ENCODE measurements at places on chromosomes 13 and 19.

DNA sequence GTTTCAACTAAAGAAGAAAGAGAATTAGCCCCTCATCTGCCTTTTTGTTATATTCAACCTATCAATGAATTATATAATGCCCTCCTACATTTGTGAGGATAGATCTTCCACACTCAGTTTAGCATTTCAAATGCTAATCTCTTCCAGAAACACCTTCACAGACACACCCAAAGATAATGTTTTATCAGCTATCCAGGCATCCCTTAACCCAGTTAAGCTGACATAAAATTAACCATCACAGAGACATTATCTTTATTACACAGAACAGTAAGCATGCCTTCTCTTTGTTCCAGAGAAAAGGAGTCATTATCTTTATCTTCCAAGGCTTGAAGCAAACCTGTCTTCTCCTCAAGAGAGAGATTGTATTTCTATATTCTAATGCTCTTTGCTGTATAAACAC is 53.1 kb downstream of the PCDH20 start:
- no peak for DNase-seq

DNA sequence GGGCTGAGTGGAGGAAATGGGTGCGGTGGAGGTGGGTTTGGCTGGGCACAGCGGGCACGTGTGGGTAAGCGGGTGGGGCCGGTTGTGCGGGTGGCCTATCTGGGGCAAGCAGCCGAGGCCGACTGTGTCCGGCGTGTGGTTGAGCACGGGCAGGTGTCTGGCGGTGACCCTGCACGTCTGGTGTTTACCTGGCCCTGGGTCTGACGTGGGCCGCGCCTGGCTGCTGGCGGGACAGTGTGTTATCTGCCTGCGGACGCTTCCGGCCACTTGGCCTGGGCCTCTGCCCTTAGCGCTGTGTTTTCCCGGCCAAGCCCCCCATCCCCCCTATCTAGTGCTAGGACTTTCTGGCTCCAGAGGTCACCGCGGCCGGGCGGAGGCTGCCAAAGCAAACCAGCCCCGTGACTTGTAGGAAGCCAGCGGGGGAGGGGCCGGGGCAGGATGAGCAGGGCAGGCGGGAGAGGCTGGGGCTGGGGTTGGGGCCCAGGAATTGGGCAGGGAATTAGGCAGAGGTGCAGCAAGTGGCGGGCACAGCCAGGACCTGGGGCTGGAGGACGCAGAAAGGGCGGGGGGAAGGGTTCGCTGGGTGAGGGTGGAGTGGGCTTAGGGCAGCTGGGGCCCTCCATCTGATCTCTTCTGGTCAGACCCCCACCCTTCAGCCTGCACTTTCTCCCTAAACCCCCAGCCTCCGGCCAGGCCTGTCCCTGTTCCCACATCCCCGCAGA is 534 bp upstream of the HPN start:
- peak; percentile 96 for DNase-seq

DNA sequence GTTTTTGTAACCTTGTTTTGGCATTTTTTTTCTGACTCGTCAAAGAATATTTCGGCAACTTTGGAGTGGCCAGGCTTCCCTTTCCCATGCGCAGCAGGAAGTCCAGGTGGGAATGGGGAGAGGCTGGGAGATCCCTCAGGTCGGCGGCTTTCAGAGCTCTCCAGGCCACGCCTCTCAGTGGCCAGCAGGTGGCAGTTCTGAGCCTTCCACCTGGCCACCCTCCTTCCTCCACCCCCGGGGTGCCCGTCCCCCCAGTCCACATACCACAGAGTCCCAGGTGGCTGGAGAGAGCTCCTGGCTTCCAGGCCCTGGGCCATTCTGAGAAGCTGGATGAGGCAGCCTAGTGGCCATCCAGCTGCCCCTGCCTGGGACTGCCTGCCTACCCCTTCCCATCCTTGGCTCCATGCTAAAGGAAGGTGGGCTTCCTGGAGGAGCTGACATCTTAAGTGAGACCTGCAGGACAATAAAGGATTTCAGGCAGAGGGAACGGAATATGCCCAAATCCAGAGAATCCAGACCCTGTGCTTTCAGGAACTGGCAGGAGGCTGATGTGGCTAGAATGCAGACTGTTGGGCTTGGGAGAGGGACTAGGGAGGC is 46.3 kb downstream of the CCNE1 start:
- DNase-seq = no peak

DNA sequence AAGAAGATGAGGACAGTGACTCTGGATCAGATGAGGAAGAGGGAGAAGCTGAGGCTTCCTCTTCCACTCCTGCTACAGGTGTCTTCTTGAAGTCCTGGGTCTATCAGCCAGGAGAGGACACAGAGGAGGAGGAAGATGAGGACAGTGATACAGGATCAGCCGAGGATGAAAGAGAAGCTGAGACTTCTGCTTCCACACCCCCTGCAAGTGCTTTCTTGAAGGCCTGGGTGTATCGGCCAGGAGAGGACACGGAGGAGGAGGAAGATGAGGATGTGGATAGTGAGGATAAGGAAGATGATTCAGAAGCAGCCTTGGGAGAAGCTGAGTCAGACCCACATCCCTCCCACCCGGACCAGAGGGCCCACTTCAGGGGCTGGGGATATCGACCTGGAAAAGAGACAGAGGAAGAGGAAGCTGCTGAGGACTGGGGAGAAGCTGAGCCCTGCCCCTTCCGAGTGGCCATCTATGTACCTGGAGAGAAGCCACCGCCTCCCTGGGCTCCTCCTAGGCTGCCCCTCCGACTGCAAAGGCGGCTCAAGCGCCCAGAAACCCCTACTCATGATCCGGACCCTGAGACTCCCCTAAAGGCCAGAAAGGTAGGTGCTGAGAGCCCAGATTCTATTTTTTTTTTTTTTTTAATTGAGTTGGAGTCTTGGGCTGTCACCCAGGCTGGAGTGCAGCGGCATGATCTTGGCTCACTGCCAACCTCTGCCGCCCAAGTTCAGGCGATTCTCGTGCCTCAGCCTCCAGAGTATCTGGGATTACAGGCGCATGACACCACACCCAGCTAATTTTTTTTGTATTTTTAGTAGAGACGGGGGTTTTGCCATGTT is 2.3 kb downstream of the PPP1R15A start:
- DNase-seq = no peak

DNA sequence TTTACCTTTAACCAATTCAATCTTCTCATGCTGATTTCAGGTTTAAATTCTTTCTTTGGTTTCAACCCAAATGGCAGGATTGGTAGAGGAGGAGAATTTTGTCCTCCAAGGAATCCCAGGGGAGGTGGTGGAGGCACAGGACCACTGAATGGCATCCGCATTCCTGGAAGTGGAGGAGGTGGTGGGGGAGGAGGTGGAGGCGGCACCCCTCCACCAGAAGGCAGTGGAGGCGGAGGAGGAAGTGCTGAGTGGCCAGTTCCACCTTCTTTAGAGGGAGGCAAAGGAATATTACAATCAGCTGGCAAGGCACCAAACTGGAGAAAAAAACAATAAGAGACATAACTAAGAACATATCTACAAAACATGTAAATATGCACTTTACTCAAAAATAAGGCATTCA is 192.9 kb downstream of the DIAPH3 start:
- DNase-seq = no peak

DNA sequence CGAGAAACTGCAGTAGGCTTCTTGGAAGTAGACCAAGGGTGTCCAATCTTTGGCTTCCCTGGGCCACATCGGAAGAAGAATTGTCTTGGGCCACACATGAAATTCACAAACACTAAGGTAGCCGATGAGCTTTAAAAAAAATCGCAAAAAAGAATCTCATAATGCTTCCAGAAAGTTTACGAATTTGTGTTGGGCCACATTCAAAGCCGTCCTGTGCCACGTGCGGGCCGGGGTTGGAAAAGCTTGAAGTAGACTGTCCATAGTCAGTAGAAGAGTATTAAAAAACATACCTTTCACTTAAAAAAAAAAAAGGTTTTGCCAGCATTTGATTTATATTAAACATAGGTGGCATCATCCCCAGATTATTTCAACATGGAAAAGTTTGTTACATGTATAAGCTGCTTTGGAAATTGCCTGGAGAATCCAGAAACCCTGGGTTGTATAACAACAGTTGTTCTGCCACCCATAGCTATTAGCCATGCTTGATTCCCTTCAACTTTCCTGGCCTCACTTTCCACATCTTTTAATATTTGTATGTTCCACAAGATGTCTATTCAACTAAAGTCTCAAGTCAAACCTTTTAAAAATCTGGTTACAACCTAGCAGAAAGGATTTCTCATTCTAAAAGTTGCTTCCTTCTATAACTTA is 1.0 kb downstream of the IFT88 start:
- no peak for DNase-seq

- DNase-seq = no peak
Observed at GRCh38 chr13:40874138-40874779, 84.8 kb downstream of the SLC25A15 start.

- DNase-seq = no peak
Observed at GRCh38 chr13:74450525-74450845, 316.3 kb upstream of the KLF12 start.

- peak; percentile 42 for DNase-seq
Observed at GRCh38 chr19:7196763-7197118, 97.5 kb downstream of the INSR start.

GRCh38 chr13:100870898-100871297 is 196.3 kb upstream of the TMTC4 start:
- no peak for DNase-seq

DNA sequence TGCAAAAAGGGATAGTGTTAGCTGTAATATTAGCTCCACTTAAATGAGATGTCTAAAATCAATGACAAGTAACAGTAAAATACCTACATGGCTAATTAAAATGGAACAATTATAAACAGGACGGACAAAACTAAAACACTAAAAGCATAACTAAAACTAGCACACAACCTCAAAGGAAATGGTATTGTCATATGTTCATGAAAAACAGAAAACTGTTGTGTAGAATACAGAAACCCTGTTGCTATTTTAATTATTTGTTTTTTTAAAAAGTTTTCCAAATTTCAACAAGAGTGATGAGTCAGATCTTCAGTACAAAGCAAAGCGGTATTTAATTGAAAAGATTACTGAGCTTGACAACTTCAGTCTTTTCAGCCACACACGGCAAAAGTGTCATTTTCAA is 4.2 kb downstream of the RCBTB2 start:
- DNase-seq = no peak

GRCh38 chr13:83881917-83882605 is at the start of gene SLITRK1:
Gene SLITRK1, minus strand, starts transcription at chr13:83882474. Its CDS starts 967 bp downstream, at chr13:83881507.
- peak; percentile 31 for DNase-seq

GRCh38 chr19:40721936-40722661 is 5.2 kb downstream of the ITPKC start:
- no peak for DNase-seq

- no peak for DNase-seq
Observed at GRCh38 chr19:35031072-35031881, 1.0 kb downstream of the SCN1B start.

DNA sequence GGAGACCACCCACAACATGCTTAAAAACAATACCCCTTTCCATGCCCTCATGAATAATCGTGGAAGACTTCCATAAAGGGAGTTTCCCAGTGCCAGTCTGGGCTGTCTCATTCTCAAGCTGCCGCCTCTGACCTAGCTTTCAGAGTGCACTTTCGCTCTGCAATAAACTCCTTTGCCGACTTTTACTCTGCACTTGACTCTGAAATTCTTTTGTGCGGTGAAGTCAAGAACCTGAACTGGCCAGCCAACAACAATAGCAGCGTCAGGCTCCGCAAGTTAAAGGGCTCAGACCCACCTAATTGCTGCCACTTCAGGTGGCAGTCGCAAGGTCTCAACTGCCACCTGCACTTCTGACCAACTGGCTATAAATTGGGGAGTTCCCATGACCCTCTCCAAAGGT is 10.3 kb upstream of the LEUTX start:
- no peak for DNase-seq

DNA sequence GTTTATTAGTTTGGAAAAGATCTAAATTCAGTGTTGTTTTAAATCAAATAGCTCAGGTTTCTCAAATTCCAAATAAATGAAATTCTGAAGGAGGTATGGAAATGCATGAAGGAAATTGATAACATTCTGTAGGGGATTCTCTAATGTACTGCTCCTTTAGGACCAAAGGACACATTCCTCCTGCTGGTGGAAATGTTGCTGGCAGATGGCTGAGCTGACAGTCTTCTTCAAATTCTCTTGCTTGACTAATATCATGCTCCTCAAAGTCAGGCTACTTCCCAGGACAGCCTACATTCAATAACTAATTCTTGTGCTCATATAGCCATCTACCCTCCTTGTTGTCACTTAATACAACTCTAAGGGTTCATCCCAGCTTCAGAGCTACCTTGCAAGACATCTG is 1118.5 kb downstream of the PCDH9 start:
- DNase-seq = no peak

DNA sequence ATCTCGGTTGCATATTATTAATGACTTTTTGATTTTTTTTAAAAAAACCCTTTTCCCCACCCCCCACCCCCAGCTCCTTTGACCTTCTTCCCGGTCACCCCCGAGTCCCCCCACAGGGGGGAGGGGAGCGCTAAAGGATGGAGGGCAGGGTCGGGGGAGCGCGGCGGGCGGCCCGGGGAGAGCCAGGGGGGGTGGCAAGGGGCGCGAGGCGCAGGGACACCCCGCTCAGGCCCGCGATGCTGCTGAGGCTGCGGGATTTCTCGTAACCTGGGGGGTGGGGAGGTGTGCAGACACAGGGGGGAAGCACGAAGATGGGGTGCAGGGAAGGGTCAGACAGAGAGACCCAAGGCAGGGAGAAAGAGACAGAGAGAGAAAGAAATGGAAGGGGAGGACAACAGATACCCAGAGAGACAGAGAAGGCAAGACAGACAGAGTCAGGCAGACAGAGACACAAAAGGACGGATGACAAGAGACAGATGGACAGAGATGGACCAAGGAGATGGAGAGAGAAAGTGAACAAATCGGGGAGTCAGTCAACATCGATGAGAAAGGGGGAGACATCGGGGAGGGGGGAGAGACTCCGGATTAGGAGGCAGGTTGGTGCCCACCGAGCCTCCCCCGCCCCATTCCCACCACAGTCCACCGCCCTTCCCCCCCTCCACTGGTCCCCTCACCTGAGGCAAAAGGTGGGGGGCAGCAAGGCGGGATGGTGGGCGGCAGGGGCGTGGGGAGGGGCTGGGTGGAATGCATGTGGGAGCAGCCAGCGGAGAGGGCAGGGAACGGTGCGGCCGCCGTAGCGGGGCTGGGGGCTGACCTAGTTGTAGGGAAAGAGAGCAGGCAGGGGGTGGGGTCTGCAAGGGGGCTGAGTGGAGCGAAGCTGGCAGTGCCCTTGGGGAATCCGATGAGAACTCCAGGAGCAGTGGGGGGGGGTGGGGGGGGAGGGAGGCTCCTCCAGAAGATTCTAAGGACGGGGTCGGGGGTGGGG is 14.2 kb downstream of the KCNC3 start:
- DNase-seq = no peak

GRCh38 chr19:3503036-3503572 is 2.6 kb upstream of the DOHH start:
- DNase-seq = peak; percentile 17

DNA sequence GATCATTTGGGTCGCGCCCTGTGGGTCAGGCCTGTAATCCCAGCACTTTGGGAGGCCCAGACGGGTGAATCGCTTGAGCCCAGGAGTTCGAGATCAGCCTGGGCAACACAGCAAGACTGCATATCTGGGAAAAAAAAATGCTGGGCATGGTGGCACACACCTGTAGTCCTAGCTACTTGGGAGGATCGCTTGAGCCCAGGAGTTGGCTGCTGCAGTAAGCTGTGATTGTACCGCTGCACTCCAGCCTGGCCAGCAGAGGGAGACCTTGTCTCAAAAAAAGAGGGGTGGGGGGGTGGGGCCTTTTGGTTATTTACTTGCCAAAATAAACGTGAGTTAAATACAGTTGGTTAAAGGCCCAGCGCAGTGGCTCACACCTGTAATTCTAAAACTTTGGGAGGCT is 9.8 kb upstream of the ZNF544 start:
- no peak for DNase-seq

Data from left cardiac atrium (tissue), 4 donors.